ENCODE measurements at places on chromosomes 16 and 17. TPM values are rescaled to one million over a fixed set of nuclear protein-coding genes. Genes with fewer than 3 reads are reported as not detected.

PRKCB gene
- 56.3 TPM for total RNA-seq

AHSP gene
- total RNA-seq, result not detected

PSMD3 gene
- total RNA-seq, result 124 TPM

ANKRD40 gene
- 27.8 TPM for total RNA-seq

PCTP gene
- total RNA-seq, result 9.8 TPM

PIK3R5 gene
- total RNA-seq, result 22.4 TPM

- peaks cover 54% of the 10 kb centered on the region for H3K36me3 ChIP-seq
- H3K4me1 ChIP-seq, result peaks cover 84% of the 10 kb centered on the region
- peak overlapping the region; percentile 93 for H3K27ac ChIP-seq
- H3K27me3 ChIP-seq, result no peaks in the 10 kb centered on the region
- peak; percentile 84 for DNase-seq
Measured at GRCh38 chr16:68289621-68290329, 21.0 kb downstream of the SLC7A6OS start.

DNA sequence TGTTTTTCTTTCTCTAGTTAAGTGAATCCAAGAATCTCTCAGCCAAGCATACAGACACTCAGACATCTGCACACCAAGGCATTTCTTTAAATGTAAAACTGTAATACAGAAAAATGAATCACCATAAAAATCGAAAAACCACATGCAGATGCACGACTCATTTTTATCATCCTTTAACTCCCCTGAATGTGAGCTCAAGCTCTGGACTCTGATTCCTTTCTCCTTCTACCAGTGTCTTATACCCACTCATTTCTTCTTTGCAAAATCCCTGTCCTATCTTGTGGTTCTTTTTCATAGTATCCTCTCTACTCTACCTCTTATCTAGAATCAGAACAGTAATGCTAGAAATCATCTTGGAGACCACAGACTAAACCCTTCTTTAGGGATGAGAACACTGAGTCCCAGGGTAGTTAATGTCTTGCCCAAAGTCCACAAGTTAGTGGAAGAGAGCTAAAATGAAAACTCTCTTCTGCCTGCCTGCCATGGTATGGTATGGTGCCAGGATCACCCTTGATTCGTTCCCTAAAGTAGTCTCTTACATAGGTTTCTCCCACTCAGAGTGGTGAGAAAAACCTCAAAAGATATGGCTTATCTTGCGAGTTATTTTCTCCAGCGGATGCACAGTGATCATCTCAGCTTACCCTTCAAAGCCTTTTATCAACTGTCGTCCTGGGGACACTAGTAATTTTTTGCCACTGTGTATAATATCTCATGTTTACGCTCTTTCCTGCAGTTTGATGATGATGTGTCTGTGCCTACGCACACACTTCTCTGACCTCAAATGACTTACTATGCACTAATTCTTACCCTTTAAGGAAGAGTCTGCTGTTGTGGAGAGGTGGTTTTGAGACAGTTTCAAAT, 30.2 kb downstream of the BRD7 start:
- H3K27ac ChIP-seq, result peak overlapping the region; percentile 88
- peaks cover 30% of the 10 kb centered on the region for H3K36me3 ChIP-seq
- H3K4me1 ChIP-seq, result peaks cover 56% of the 10 kb centered on the region
- no peaks in the 10 kb centered on the region for H3K27me3 ChIP-seq

DNA sequence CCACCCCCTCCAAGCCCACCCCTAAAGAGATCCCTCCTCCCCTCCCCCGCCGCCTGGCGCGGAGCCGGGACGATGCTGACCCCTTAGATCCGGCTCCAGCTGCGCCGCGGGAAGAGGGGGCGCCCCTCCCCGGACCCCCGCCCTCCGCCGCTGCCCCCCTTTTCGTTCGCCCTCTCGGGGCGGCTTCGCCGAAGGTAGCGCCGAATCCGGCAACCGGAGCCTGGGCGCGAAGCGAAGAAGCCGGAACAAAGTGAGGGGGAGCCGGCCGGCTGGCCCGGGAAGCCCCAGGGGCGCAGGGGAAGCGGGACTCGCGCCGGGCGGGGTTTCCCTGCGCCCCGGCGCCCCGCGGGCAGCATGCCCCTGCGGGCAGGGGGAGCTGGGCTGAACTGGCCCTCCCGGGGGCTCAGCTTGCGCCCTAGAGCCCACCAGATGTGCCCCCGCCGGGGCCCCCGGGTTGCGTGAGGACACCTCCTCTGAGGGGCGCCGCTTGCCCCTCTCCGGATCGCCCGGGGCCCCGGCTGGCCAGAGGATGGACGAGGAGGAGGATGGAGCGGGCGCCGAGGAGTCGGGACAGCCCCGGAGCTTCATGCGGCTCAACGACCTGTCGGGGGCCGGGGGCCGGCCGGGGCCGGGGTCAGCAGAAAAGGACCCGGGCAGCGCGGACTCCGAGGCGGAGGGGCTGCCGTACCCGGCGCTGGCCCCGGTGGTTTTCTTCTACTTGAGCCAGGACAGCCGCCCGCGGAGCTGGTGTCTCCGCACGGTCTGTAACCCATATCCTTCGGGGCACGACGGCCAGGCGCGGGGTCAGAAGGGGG, 623 bp downstream of the CACNA1G start:
- H3K36me3 ChIP-seq, result no peaks in the 10 kb centered on the region
- no peak overlapping the region for H3K4me3 ChIP-seq
- H3K4me1 ChIP-seq, result peaks cover 22% of the 10 kb centered on the region
- H3K27ac ChIP-seq, result no peak overlapping the region

DNA sequence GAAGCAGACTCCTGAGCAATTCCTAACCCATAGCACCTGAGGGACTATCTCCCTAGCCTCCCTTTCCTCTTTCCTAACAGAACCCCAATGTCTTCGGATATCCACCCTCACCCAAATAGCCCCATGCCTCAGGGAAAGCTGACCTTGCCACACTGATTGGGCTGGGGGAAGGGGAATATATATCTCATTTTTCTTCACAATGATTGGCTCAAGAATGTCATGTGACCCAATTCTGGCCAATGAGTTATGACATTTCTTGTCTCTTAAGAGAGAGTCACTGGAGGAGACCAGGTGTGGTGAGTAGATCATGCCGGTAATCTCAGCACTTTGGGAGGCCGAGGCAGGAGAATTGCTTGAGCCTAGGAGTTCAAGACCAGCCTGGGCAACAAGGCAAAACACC, 71.9 kb upstream of the NLK start:
- no peak overlapping the region for H3K4me3 ChIP-seq
- H3K27me3 ChIP-seq, result peaks cover 7% of the 10 kb centered on the region
- no peak overlapping the region for H3K27ac ChIP-seq
- DNase-seq, result no peak
- H3K36me3 ChIP-seq, result no peaks in the 10 kb centered on the region

- no peaks in the 10 kb centered on the region for H3K27me3 ChIP-seq
- no peak overlapping the region for H3K27ac ChIP-seq
- no peak overlapping the region for H3K4me3 ChIP-seq
- peaks cover 16% of the 10 kb centered on the region for H3K36me3 ChIP-seq
- no peak for DNase-seq
Measured at GRCh38 chr17:78986649-78987328, 7.1 kb upstream of the LGALS3BP start.

GRCh38 chr16:71778780-71779179, 29.9 kb downstream of the AP1G1 start:
- H3K4me3 ChIP-seq, result no peak overlapping the region
- H3K4me1 ChIP-seq, result peaks cover 43% of the 10 kb centered on the region
- H3K27ac ChIP-seq, result no peak overlapping the region

DNA sequence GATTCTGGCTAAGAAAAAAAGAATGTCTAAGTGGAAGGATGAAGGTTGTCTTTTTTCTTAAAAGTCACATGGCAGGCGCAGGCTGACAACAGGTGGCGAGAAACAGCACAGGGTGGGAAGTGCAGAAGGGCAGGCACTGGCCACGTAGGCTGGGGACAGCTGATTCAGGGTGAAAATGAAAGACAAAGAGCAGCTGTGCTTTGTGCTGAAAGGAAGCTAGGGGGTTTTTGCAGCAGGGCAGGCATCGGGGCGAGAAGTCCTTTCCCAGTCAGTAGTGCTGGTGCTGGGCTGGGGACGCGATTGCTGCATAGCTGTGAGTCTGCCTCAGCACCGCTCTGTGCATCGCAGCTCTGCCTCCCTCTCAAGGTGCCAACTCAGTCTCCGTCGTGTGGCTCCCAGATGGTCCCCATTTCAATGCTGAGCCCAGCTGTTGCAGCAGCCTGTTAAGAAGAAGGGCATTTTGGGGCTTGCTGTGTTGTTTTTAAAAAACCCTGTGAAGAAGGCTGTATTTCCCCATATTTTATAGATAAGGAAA, 183.1 kb upstream of the CCL2 start:
- no peak overlapping the region for H3K27ac ChIP-seq
- no peaks in the 10 kb centered on the region for H3K36me3 ChIP-seq
- H3K4me3 ChIP-seq, result no peak overlapping the region
- no peak for DNase-seq
- H3K4me1 ChIP-seq, result no peaks in the 10 kb centered on the region

DNA sequence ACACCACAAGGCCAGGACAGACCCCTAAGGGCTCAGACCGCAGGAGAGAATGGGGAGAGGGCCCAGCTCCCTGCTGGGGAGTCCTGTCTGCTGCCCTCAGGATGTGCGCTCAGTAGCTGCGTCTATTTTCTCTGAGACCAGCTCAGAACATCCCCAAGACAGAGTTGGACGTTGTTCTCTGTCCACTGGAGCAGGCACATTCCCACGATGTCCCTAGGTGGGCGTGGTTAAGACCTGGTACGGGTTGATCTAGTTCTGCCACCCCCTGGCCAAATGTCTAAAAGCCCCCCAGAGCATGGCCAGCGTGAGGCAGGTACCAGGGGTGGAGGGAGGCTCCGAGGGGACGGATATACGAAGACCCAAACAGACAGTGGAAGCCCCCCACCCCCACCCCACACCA, 842 bp upstream of the CALB2 start:
- H3K4me3 ChIP-seq, result no peak overlapping the region
- H3K27ac ChIP-seq, result no peak overlapping the region
- H3K4me1 ChIP-seq, result no peaks in the 10 kb centered on the region
- peaks cover 13% of the 10 kb centered on the region for H3K27me3 ChIP-seq
- H3K36me3 ChIP-seq, result no peaks in the 10 kb centered on the region
- DNase-seq, result no peak

GRCh38 chr17:74677558-74678466, 34.9 kb downstream of the CD300LF start:
- peaks cover 17% of the 10 kb centered on the region for H3K4me1 ChIP-seq
- no peak for DNase-seq
- H3K27ac ChIP-seq, result no peak overlapping the region
- H3K27me3 ChIP-seq, result peaks cover 17% of the 10 kb centered on the region
- H3K4me3 ChIP-seq, result no peak overlapping the region
- H3K36me3 ChIP-seq, result no peaks in the 10 kb centered on the region

- peak overlapping the region; percentile 100 for H3K27ac ChIP-seq
- peak; percentile 64 for DNase-seq
- H3K4me3 ChIP-seq, result peak overlapping the region; percentile 99
Measured at GRCh38 chr17:45149669-45150664, 1.7 kb downstream of the HEXIM1 start.

- no peak overlapping the region for H3K4me3 ChIP-seq
- no peak overlapping the region for H3K27ac ChIP-seq
- peaks cover 11% of the 10 kb centered on the region for H3K4me1 ChIP-seq
- no peak for DNase-seq
Measured at GRCh38 chr17:40411821-40412220, 5.9 kb downstream of the TOP2A start.

DNA sequence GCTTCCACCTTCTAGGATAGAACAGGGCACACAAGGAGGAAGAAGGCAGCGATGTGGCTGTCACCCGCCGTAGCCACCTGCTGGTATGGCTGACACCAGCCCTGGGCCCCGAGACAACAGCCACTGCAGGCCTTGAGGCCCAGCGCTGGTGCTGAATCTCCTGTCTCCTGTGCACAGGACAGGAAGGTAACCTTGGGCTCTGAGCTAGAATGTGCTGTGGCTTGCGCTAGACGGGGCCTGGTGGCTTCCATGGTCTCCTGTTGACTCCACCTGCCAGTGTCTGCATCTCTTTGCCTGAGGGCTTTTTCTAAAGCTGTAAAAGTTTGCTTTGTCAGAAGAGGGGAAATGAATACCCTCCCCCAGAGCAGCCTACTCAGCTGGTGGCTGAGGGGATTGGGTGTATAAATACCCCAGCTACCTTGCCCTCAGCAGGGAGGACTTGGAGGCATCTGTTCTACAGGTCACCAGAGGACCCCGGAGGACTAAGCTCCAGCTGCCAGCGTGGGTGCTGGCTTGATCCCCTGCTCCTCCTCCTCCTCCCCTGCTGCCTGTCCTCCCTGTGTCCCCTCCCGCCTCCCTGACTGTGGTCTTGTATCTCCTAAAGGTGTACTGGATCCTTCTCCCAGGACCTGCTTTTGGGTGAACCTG, 76.1 kb upstream of the SDK2 start:
- peak; percentile 65 for DNase-seq
- H3K4me3 ChIP-seq, result no peak overlapping the region
- peak overlapping the region; percentile 24 for H3K27ac ChIP-seq
- no peaks in the 10 kb centered on the region for H3K36me3 ChIP-seq

GRCh38 chr16:78434401-78434800, 334.9 kb downstream of the WWOX start:
- no peak overlapping the region for H3K4me3 ChIP-seq
- no peaks in the 10 kb centered on the region for H3K4me1 ChIP-seq
- H3K27ac ChIP-seq, result no peak overlapping the region
- peaks cover 4% of the 10 kb centered on the region for H3K36me3 ChIP-seq
